ENCODE measurements at places on chromosomes 3 and 15.
A peak's percentile ranks its signal among the peaks of the same experiment; 100 is the strongest.

GRCh38 chr3:147113293-147114044 is 292.9 kb downstream of the ZIC4 start:
- no peak for DNase-seq

DNA sequence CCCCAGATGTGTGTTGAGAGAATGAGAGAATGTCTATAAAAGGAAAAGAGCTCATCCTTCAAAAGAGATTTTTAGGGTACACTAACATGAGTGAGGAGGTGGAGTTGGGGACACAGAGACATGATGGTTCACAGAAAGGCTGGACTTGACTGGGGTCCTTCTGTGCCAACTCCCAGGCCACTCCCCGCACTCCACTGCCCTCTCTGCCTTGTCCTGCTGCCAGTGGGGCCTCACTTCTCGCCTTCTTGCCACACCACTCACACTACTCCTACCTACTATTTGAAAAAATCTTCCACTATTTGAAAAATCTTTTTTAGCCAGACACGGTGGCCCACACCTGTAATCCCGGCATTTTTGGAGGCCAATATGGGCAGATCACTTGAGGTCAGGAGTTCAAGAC is 298.1 kb downstream of the EPHB1 start:
- DNase-seq, result no peak

DNA sequence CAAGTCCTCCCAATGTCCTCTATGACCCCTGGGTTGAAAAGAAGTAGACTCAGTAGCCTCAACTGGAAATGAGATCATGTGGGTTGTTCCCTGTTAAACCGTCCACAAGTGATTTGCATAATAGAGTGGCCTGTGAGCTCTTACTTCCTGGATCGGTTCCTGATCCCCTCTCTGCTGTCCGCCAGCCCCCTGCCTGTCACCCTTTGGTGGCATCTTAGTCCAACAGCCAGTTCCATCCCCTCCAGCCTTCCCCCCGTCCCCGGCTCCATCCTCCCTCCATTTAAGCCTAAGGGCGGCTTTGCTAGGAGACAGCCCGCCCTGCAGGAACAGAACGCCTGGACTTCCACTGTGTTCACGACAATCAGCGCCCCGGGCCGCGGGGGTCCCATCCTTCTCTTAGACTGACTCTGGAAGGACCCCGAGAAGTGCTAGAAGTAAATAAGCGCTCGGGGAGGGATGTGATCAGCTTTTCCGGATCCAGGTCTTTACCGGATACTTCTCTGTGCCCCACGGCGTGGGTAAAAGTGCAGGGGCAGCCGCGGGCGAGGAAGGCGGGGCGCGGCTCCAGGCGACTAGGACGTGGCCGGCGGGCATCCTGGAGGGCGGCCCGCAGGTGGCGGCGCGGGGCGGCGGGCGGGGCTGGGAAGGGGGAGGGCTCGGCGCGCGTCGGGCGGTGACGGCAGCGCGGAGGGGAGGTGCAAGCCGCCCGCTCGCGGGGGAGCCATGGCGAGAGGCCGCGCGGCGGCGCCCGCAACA is 51.2 kb upstream of the ULK4 start:
- peak; percentile 59 for DNase-seq

GRCh38 chr15:101359365-101359947 is 64.4 kb upstream of the SNRPA1 start:
- no peak for DNase-seq

Measured in nucleus accumbens (tissue), 56 donors.